ENCODE measurements at places on chromosomes 3 and 15. TPM values are rescaled to one million over a fixed set of nuclear protein-coding genes. Genes with fewer than 3 reads are reported as not detected.

The CORO2B gene
- not detected for total RNA-seq

The ALDH1A3 gene
- total RNA-seq: not detected

The TBCCD1 gene
- 14.6 TPM for total RNA-seq

The SLC27A2 gene
- total RNA-seq: 9.9 TPM

The LMCD1 gene
- 1.1 TPM for total RNA-seq

The AP4E1 gene
- 14.1 TPM for total RNA-seq

The CTXN2 gene
- total RNA-seq: not detected

The PTH1R gene
- total RNA-seq: not detected

The GOLGA8S gene
- 0.20 TPM for total RNA-seq

The AGBL1 gene
- total RNA-seq: not detected

The LARP6 gene
- total RNA-seq: not detected

The REC114 gene
- total RNA-seq: not detected

The AMT gene
- 6.3 TPM for total RNA-seq

The AHSG gene
- total RNA-seq: not detected

The AADAC gene
- total RNA-seq: not detected

The UCN2 gene
- total RNA-seq: not detected

The TGM4 gene
- not detected for total RNA-seq

The SLC6A6 gene
- 43.1 TPM for total RNA-seq

The VEPH1 gene
- not detected for total RNA-seq

The IREB2 gene
- total RNA-seq: 52.9 TPM

The TMEM158 gene
- 0.54 TPM for total RNA-seq

The TNFSF10 gene
- total RNA-seq: 97.9 TPM

The RBMS3 gene
- 0.25 TPM for total RNA-seq

The ITIH3 gene
- total RNA-seq: not detected

The PLD1 gene
- 0.94 TPM for total RNA-seq

The CCRL2 gene
- total RNA-seq: 5.3 TPM

The STT3B gene
- 178 TPM for total RNA-seq

The MASP1 gene
- not detected for total RNA-seq

The FBXO40 gene
- total RNA-seq: not detected

The PDCD6IP gene
- total RNA-seq: 164 TPM

The SNX1 gene
- 125 TPM for total RNA-seq

The SEC62 gene
- 63.1 TPM for total RNA-seq

The ARGFX gene
- total RNA-seq: not detected

The KBTBD8 gene
- total RNA-seq: 8.3 TPM

The COL6A5 gene
- total RNA-seq: not detected

The ASB14 gene
- not detected for total RNA-seq

The PLA1A gene
- not detected for total RNA-seq

The SERINC4 gene
- 0.50 TPM for total RNA-seq

The MRPL46 gene
- total RNA-seq: 25.9 TPM

The LEKR1 gene
- 0.47 TPM for total RNA-seq

The INSYN1 gene
- total RNA-seq: not detected

All from activated CD4-positive, alpha-beta T cell treated with anti-CD3 and anti-CD28 coated beads, Interleukin-2, amount 10 ng/mL, durations not matched to agents 7 days and 5 days (primary cell).